ENCODE measurements at places on chromosomes 3 and 15.

- no peak for DNase-seq
Measured at GRCh38 chr3:5565026-5565425, 377.5 kb downstream of the EDEM1 start.

DNA sequence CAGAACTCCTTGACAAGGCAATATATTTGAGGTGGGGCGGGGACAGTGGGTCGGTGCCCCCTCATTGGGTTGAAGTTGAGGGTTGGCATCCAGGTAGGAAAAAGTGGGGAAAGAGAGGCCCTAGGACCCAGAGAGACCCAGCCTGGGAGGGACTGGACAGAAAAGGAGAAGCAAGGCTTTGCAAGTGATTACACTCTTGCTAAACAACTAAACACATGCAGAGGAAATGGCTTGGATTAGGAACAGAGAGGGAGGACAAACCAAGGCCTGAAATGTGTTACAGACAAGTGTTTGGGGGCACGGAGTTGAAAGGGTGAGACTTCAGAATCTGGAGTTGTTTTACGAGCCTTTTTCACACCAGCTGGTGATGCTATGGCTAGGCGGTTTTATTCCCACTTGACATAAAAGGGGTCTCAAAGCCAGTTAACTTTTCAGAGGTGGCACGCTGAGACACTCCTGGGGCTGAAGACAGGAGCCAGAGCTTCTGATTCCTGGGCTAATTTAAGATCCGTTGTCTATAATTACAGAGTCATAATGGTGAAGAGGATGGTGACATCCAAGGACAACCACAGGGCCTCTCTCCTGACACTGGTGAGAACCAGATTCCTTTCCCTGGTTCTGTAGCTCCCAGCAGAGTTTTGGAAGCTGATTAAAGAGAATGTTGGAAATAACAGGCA lies 7.7 kb upstream of the KCTD6 start:
- no peak for DNase-seq

- no peak for DNase-seq
Measured at GRCh38 chr15:80997692-80998091, 3.0 kb upstream of the TLNRD1 start.

- no peak for DNase-seq
Measured at GRCh38 chr3:181210275-181210674, 220.7 kb upstream of the DNAJC19 start.

GRCh38 chr3:44782891-44783290 lies 21.3 kb downstream of the KIF15 start:
- no peak for DNase-seq

GRCh38 chr3:42402394-42403096 lies 7.9 kb downstream of the LYZL4 start:
- DNase-seq: no peak

DNA sequence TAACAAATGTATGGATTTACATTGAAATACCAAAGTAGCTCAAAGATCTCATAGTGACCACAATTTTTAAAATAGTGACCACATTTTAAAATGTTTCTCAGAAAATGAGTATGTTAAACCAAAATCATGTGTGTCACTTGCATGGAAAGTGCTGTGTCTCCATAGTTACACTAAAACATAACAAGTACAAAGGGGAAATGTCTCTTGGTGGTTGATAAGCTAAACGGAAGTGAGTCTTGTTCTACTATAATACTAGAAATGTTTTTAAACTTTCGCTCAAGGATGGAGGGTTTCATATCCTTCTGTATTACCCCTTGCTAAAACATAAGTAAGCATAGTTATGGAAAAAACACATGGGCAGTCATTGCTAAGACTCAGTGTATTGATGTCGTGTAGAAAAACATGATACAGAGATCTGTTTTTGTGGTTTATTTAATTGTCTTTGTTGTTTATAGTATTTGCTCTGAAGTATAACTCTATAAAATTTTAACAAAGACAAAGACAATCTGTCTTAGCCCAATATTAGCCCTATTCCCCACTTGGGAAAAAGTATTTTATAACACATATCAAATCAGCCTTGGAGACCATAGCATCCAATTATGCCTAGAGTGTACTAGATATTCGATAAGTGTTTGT lies 27.0 kb upstream of the DENND4A start:
- DNase-seq: no peak

GRCh38 chr3:76377074-76377473 lies 591.7 kb upstream of the ZNF717 start:
- DNase-seq: no peak

DNA sequence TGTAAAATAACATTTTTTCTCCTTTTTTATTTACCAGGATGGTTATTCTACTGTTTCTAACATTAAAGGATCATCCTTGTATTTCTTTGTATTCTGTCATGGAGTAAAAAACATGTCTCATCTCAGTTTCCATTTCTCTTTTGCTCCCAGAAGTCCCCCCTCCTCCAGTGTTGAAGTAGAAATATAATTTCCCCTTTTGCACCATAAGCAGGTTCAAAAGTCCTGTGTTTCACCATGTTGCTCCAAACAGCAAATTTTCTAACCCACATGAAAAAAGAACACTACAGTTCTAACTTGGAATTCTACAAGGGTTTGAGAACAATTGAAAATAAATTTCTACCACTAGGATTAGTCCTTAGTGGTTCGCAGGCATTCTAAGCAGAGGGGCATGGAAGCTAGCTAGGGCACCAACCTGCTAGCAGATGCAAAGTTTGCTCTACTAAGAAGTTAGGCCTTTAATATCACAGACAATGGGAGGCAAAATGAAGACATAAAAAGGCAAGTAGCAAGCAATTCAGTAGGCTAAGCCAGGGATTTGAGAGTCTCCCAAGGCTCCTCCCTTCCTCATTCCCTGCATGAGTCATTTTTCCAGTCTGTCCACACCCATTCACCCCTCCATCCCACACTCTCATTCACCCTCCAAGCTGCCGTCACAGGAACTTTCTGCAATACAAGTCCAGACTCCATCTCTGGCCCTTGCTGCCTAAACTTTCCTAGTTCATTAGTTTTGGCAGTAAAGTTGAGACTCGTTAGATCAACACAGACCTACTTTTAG lies 2.3 kb upstream of the MBNL1 start:
- no peak for DNase-seq

DNA sequence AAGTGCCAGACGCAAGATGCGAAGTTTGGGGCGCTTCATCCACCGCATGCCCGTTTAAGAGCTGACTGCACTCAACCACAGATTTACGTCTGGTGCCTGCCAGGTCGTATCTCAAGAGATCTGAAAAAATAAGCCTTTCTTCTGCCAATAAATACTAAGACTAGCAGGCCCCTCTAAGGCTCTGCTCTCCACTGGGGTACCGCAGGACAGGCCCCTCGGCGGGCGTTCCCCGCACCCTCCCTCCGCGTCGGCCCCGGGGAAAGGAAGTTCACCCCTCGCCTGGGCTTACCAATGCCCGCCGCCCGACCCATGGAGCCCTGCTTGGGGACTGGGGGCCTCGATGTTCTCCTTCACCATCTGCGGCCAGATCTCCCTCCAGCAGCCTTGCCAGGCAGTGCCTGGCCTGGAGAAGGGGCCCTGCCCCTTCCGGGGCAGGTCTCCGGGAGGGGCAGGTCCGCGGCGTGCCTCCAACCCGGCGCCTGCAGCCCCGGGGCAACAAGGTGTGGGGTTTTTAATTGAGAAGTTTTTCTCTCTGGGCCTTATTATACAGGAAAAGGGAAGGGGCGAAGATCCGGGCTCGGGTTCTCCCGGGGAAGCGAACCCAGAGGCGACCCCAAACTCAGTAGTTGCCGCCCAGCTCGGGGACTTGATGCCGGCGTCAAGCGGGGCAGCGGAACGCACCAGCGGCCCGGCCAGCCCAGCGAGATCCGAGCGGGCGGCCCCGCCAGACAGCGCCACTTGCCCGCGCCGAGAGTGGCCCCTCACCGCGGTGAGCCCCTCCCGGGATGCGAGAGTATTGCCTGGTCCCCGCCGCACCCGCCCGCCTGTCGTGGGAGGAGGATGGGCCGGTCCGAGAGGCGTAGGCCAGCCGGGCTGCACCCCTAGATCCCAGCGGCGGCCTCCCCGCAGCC lies 735 bp downstream of the GOLGA8B start:
- no peak for DNase-seq

GRCh38 chr15:33112541-33113105 lies 81.9 kb downstream of the FMN1 start:
- DNase-seq: no peak

GRCh38 chr15:60191821-60192220 lies 187.7 kb downstream of the FOXB1 start:
- DNase-seq: no peak

GRCh38 chr3:170358042-170359010 lies 811 bp downstream of the SKIL start:
- no peak for DNase-seq

DNA sequence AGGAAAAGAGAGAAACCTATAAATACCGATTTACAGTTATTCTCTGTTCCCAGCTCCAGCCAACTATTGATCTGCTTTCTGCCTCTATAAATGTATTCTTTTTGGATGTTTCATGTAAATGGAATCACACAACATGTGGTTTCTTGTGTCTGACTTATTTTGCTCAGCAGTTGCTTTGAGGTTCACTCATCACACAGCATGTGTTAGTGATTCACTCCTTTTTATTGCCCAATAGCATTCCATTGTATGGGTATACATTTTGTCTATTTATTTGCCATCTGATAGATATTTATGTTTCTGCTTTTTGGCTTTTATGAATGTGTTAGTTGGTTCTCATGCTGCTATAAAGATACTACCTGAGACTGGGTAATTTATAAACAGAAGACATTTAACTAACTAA lies 23.6 kb downstream of the CCR1 start:
- no peak for DNase-seq

DNA sequence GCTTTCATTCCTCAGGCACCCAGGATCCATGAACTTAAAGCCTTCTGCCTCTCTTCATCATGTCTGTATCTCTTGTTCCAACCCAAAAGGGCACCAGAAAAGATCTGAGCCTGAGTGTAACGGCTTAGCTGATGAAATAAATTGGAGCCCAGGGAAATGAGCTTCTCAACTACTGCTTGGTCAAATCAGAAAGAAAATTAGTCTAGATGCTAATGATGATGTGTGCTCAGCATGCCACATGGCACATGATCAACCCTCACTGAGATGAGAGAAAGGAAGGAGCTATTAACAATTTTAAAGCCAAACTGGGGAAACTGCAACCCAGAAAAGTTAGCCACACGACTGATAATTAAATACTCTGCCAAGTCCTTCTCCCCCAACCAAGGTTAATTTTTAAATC lies 325.7 kb downstream of the CNTN3 start:
- DNase-seq: no peak

DNA sequence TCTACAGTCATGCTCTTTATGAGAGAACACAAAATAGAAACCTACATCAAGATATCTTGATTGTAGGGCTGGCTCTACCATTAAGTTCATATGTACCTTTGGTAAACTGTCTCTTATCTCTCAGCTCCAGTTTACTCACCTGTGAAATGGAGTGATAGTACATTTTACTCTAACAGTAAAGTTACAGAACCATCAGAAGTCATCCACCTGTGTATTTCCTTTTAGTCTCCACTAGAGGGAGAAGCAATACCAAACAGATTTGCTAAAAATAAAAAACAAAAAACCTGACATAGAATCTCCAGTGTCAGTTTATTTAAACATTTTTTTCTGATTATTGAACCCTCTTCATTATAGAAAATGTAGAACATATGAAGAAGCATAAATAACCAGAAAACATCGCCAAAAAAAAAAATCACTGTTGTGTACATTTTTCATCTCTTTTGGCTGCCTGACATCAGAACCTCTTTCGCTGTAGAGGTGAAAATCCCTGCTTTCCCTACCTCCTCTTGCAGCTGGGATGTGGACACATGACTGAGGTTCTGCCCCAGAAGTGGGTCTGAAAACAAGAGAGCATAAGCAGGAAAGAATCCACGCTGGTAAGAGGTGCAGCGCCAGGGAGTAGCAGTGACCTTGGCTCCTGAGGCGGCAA lies 48.7 kb upstream of the WDR72 start:
- no peak for DNase-seq

GRCh38 chr15:68518046-68518445 lies 60.7 kb upstream of the CORO2B start:
- DNase-seq: no peak

Measured in cortex of kidney (tissue), 1 donor.